CD4-positive, alpha-beta T cell treated with Interleukin-4 for 1 hour (primary cell): ENCODE measurements at places on chromosomes 6 and 20.

- no peak for DNase-seq
Measured at GRCh38 chr6:28206928-28207509, 18.1 kb upstream of the ZSCAN9 start.

- DNase-seq: no peak
Measured at GRCh38 chr20:10625641-10626040, 48.2 kb downstream of the JAG1 start.

- DNase-seq: no peak
Measured at GRCh38 chr6:20933057-20933788, 399.0 kb downstream of the CDKAL1 start.

DNA sequence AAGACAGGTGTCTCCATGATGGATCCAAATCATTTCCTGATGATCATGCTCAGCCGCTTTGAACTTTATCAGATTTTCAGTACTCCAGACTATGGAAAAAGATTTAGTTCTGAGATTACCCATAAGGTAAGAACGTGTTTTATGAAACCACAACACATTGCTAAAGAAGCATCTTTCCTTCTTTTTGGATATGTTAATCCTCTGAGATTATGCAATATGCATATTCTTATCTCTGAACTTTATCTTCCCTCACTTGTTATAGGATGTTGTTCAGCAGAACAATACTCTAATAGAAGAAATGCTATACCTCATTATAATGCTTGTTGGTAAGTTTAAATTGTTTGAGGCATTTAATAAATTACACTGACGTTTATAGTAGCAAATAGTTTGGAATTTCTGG, 78.2 kb downstream of the PRPH2 start:
- no peak for DNase-seq

- DNase-seq: no peak
Measured at GRCh38 chr6:118985123-118985830, 50.3 kb upstream of the MCM9 start.

DNA sequence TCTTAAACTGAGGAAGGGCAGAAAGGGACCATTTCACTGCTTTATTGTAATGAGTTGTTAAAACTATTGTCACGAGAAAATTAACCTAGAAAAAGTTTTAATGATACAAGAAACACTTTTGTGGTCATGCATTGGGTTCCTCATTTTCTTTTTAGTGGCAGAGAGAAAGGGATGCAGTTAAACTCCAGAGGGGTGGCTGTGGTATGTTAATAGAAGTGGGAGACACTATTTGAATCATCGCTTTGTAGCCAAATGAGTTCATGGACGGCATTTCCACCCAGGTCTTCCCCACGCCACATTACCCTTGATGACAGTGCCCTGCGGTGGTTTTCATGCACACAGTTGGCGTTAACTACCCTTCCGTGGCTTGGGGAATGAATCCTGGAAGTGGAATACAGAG, 235.6 kb downstream of the PLCB1 start:
- no peak for DNase-seq

GRCh38 chr6:154238831-154239230, 117.8 kb downstream of the IPCEF1 start:
- no peak for DNase-seq

GRCh38 chr6:68649669-68650068, 14.6 kb downstream of the ADGRB3 start:
- DNase-seq: no peak

DNA sequence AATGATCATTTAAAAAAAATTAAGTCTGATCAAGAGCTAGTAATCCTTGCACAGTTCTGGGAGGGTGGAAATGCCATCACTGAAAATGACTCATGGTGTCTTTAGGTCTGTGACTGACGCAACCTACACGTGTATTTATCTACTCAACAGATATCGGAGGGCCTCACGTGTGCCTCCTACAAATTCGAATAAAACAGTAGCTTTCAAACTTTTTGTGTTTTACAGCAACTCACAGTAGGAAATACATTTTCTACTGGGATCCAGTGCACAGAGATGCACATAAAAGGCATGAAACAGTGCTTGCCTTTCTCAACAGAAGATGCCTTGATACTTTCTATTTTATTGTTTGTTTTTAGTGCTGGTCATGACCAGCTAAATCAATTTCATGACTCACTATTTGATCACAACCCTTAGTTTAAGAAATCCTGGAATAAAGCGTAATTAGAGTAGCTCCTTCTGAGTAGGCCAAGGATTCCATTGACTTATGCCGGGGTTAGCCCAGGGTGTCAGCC, 210.0 kb upstream of the SNX9 start:
- DNase-seq: no peak

GRCh38 chr6:132392792-132393191, 8.5 kb downstream of the MOXD1 start:
- DNase-seq: no peak

- DNase-seq: no peak
Measured at GRCh38 chr6:170026751-170027646, 263.9 kb downstream of the DLL1 start.

GRCh38 chr6:10725716-10726115, 2.8 kb downstream of the TMEM14C start:
- DNase-seq: no peak

- no peak for DNase-seq
Measured at GRCh38 chr6:125550892-125551291, 198.5 kb upstream of the HEY2 start.

GRCh38 chr6:133741375-133741861, 147.5 kb upstream of the TCF21 start:
- no peak for DNase-seq

- no peak for DNase-seq
Measured at GRCh38 chr20:49700411-49701185, 13.1 kb downstream of the B4GALT5 start.

DNA sequence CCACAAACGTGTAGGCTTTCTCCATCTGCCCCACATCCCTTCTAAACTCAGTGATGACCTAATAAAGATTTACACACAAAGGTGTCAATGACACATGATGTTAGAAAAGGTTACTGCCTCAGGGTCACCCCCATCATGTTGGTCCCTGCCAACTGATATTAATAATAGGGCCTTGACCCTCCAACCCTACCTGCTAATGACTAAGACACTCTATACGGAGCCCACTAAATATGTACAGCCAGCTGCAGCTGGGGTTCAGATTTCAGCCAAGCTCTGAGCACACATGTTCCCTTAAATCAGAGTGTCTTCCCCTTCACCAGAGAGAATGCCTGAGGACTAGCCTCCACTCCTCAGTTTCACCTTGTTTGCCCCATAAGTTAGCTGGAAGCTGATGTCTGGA, 67.4 kb upstream of the SNRPB2 start:
- no peak for DNase-seq

DNA sequence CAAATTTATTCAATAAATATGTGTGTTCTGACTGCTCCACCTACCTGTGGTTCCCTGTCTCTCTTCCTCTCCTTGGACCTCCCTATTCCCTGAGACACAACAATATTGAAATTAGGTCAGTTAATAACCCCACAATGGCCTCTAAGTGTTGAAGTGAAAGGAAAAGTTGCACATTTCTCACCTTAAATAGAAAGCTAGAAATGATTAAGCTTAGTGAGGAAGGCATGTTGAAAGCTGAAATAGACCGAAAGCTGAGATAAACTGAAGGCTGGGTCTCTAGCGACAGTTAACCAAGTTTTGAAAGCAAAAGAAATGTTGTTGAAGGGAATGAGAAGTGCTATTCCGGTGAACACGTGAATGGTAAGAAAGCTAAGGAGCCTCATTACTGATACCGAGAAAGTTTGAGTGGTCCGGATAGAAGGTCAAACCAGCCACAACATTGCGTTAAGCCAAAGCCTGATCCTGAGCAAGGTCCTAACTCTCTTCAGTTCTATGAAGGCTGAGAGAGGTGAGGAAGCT, 34.1 kb downstream of the UST start:
- no peak for DNase-seq

DNA sequence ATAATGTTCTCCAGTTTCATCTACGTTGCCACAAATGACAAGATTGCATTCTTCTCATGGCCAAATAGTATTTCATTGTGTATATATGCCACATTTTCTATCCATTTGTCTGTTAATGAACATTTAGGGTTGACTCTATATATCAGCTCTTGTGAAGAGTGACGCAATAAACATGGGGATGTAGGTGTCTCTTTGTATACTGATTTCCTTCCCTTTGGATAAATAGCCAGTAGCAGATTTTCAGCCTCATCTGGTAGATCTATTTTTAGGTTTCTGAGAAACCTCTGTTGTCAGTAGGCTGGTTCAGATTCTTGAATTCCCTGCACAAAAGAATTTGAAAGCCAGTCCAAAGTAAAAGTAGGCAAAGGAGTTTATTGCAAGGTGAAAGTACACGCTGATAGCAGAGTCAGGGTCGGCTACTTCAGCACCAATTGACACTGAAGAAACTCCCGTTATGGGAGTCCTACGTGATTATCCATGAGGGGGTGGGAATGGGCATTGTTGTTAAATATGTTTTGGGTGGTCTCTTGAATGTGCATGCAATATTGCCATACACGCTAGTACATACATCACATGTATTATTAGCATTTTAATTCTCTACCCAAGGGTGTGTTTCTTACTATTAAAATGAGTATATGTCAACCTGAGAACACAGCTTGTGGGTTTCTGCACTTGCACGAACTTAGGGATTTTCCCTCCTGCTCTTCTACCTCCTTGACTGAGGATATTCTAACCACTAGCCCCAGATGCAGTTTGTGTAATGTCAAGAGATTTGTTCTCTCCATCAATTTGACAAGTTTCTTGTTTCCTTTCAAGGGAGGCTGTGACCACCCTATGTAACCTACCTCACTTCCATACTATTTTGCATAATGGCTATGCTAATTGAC, 14.4 kb upstream of the SLC17A2 start:
- no peak for DNase-seq

- peak; percentile 43 for DNase-seq
Measured at GRCh38 chr20:59752101-59752586, 147.8 kb downstream of the PHACTR3 start.

DNA sequence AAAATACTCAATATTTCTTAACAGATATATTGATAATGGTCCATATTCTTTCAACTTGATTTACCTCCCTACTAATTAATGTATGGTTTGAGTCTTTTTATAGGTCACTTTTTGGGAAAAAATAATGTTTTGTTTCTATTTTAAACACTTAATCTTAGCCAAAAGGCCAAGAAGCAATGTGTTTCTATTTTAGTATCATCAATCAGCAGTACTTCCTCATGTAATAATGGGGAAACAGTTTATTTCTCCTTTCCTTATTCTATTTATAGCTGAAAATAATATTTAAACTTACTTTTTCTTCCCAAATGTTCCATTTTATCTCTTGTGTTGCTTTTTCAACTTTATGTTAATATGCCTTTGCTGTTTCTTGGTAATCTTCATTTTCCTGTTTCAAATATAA, 295.1 kb downstream of the ALDH8A1 start:
- DNase-seq: no peak

DNA sequence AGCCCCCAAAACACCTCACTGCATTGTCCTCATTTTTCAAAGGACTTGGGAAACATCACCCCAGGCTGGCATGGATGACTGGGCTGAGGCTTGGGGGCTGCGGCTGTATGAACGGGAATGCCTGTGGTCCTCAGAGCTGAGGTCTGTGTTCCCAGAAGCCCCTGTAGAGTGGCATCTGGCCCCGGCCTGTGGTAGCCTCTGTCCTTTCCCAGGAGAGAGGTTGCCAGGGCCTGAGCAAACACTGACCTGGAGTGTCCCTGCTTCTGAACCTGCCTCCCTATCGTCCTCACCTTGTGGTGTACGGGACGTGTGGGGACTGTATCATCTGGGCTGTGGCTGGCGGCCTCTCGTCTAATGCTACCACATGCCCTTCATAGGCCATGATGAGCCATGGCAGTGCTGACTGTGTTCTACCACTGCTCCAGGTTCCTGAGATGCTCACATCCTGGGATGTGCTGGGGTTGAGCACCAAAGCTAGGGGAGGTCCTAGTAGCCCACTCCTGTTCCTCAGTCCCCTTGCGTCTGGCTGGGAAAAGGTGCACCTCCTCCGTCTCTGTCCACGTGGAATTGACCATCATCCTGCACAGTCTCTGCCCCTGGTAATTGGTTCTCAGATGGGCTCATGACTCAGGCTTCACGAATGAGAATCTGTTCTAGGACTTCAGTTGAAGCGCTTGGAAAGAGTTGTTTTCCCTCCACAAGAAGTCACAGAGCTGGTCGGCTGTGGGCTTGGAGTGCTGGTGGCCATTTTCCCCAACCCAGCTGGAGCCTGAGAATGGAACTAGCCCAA, 27.6 kb downstream of the PHACTR3 start:
- no peak for DNase-seq

- DNase-seq: no peak
Measured at GRCh38 chr6:105804000-105804399, 282.1 kb upstream of the PRDM1 start.

GRCh38 chr20:59219211-59219610, 55.6 kb downstream of the ZNF831 start:
- DNase-seq: no peak

DNA sequence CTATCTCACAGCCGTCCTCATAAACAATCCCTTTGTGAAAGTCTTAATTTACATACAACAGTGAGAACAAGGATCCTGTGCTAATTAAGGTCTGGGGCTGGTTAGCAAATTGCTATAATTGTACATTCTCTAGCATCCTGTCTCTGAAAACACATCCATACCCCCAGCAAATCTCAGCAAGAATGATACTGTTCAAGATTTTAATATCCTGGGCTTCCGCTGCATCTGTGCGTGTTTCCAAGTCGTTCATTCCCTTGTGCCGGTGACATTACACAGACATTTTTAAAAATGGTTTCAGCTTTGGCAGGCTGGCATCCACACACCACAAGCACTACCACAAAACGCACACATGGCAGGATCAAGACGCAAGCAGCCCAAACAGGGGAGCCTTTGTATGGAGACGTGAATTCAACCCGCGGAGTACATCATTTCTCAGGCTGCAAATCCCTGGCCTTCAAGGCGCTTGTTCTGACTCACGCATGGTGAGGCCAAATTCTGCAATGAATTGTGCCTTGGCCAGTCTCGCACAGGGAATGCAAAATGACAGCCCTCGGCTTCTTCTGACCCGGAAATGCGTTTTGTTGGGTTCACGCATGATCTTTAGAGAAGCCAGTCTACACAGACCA, 20.3 kb downstream of the ZMYND8 start:
- no peak for DNase-seq

GRCh38 chr6:39199231-39199940, 29.9 kb downstream of the KCNK5 start:
- DNase-seq: no peak

DNA sequence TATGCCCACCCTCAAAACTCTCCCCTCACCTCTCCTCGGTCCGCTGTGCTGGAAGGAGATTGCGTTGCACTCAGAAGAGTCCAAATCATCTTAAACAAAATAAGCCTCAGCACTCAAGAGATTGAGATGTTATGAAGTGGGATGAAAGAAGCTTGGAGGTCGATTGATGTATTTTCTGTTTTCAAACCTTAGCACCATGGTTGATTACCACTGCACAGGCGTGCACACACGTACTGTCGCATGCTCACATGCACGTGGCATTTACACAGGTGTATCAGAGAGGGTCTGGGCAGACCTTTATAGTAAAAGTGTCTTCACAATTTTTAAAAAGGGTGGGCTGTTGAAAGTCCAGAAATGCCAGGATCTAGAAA, 612 bp upstream of the AGPAT4 start:
- no peak for DNase-seq
